Dermis microvascular lymphatic vessel endothelial cell (primary cell): ENCODE measurements at places on chromosomes 5 and 9. TPM values are rescaled to one million over a fixed set of nuclear protein-coding genes. Genes with fewer than 3 reads are reported as not detected.

- no peak for DNase-seq
These were observed 524.5 kb upstream of the RGMB start for GRCh38 chr5:98248949-98249348.

GRCh38 chr9:123238365-123238764 is 30.0 kb downstream of the STRBP start:
- DNase-seq, result no peak

- no peak for DNase-seq
These were observed 43.8 kb downstream of the HABP4 start for GRCh38 chr9:96493757-96494156.

DNA sequence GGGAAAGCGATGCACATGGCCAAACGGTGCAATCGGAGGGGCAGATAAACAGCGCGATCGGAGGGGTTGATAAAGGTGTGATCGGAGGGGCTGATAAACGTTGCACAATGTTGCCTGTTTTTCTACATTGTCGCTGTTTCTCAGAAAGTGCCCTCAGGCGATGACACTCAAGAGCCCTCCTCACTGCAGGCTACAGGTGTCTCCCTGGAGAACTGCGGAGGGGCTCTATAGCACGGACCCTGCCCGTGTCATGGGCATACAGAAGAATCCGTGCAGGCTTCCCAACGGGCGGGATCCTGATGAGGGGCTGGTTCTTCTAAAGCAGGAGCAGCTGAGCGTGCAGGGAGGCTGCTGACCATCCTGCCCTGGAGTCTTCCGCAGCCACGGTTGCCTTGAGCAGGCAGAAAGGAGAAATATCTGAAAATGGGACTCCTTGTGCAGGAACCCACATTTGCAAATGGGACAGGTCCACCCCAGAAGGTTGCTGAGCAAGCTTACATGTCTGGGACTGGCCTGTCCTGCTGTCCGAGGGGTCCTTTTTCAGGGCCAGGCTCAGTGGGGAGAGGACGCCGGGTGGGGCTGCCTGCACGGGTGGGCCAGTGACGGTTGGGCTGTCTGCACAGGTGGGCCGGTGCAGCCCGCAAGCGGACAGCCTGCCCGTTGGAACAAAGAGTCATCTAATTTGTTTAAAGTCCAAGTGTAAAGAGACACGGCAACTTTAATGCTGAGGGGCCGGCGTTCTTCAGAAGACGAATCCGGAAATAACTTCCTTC is 25.1 kb upstream of the LPCAT1 start:
- DNase-seq, result no peak

Gene IRX1
- not detected in 2 replicates for total RNA-seq

Gene ROR2
- not detected in 2 replicates for total RNA-seq
